ENCODE measurements at places on chromosomes 2 and 18. TPM values are rescaled to one million over a fixed set of nuclear protein-coding genes. Genes with fewer than 3 reads are reported as not detected.

DNA sequence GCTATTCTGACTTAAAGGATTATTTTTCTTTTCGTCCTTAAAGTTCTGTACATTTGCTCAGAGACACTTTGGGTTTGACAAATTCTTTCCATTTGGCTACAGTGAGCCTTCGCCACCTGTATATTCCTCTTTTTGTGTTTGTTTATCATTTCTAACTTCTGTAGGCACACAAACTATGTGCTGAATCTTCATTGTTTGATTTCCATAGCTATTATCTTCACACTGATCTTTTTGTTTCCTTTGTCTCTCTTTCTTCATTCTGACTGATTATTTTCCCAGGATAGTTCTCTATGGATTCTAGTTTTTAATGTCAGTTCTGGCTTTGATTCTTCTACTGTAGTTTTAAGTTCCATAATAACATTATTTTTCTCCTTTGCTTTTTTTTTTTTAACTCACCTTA is 350.2 kb downstream of the ZNF521 start:
- no peaks in the 10 kb centered on the region for H3K4me1 ChIP-seq
- H3K4me3 ChIP-seq = no peak overlapping the region
- no peak overlapping the region for H3K27ac ChIP-seq
- no peak for DNase-seq
- no peaks in the 10 kb centered on the region for H3K36me3 ChIP-seq

- no peaks in the 10 kb centered on the region for H3K4me1 ChIP-seq
- DNase-seq = no peak
- H3K36me3 ChIP-seq = no peaks in the 10 kb centered on the region
- no peak overlapping the region for H3K27ac ChIP-seq
- H3K27me3 ChIP-seq = no peaks in the 10 kb centered on the region
These were observed 80.8 kb downstream of the EHD3 start for GRCh38 chr2:31314761-31315160.

- H3K4me3 ChIP-seq = no peak overlapping the region
- H3K36me3 ChIP-seq = no peaks in the 10 kb centered on the region
- H3K27ac ChIP-seq = no peak overlapping the region
- H3K27me3 ChIP-seq = no peaks in the 10 kb centered on the region
- peaks cover 22% of the 10 kb centered on the region for H3K4me1 ChIP-seq
- peak; percentile 45 for DNase-seq
These were observed 183.4 kb upstream of the FN1 start for GRCh38 chr2:215619022-215619958.

- H3K27ac ChIP-seq = no peak overlapping the region
- H3K4me1 ChIP-seq = peaks cover 10% of the 10 kb centered on the region
- H3K27me3 ChIP-seq = no peaks in the 10 kb centered on the region
- no peaks in the 10 kb centered on the region for H3K36me3 ChIP-seq
- no peak overlapping the region for H3K4me3 ChIP-seq
- DNase-seq = no peak
These were observed 61.4 kb downstream of the DPP4 start for GRCh38 chr2:162012565-162013058.

DNA sequence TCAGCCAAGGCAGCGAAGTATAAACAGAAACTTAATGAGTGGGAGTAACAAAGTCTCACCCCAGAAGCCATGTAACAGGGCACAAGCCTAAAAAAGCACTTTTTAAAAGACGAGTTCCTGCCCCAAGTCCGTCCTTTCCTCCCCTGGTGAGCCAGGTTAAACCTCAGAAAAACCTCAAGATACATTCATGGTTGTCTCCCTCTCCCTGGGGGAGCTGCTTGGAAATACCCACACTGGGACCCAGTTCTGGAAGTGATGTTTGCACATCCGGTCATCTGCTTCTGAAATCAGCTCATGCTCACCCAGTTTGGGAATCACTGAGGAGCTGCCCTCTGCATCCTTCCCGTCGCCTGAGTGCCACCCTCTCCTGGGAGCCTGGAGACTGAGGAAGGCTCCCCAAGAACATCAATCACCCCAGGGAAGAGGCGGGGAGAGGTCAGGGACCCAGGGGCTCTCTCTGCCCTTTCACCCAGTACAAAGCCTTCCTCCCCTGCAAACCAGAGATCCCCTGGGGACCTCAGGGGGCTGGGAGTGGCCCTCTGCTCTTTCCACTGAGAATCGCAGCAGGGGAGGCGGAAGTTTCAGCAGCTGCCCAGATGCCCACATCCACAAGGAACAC is 150.6 kb upstream of the AGAP1 start:
- no peak for DNase-seq
- no peak overlapping the region for H3K27ac ChIP-seq
- H3K4me3 ChIP-seq = no peak overlapping the region

GRCh38 chr2:166417669-166418068 is 41.9 kb upstream of the SCN9A start:
- H3K27me3 ChIP-seq = no peaks in the 10 kb centered on the region
- peak; percentile 53 for DNase-seq
- H3K4me3 ChIP-seq = no peak overlapping the region
- H3K4me1 ChIP-seq = no peaks in the 10 kb centered on the region
- H3K27ac ChIP-seq = no peak overlapping the region

- H3K27me3 ChIP-seq = no peaks in the 10 kb centered on the region
- H3K4me1 ChIP-seq = peaks cover 63% of the 10 kb centered on the region
- H3K4me3 ChIP-seq = no peak overlapping the region
- no peak overlapping the region for H3K27ac ChIP-seq
- no peak for DNase-seq
These were observed 64.2 kb downstream of the BCL11A start for GRCh38 chr2:60489289-60489688.

- no peaks in the 10 kb centered on the region for H3K36me3 ChIP-seq
- H3K4me1 ChIP-seq = no peaks in the 10 kb centered on the region
- no peak overlapping the region for H3K27ac ChIP-seq
- no peaks in the 10 kb centered on the region for H3K27me3 ChIP-seq
These were observed 14.4 kb upstream of the ALLC start for GRCh38 chr2:3643371-3644245.

DNA sequence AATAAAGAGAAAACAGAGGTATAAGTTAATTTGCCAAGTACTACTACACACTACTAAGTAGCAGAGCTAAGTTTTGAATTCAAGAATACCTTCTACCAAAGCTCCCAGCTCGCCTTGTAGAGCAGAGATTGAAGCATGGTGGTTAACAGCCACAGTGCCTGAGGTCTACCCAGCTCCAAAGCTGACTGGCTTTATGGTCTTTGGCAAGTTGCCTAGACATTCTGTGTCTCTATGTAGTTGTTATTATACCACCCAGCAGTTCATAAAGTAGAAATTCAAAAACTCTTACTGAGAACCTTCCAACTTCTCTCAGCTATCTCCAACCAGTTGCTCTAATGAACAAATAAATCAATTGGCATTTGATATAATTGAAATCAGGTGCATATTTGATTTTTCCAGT is 87.8 kb downstream of the PDE11A start:
- H3K4me3 ChIP-seq = no peak overlapping the region
- no peak for DNase-seq
- no peak overlapping the region for H3K27ac ChIP-seq

DNA sequence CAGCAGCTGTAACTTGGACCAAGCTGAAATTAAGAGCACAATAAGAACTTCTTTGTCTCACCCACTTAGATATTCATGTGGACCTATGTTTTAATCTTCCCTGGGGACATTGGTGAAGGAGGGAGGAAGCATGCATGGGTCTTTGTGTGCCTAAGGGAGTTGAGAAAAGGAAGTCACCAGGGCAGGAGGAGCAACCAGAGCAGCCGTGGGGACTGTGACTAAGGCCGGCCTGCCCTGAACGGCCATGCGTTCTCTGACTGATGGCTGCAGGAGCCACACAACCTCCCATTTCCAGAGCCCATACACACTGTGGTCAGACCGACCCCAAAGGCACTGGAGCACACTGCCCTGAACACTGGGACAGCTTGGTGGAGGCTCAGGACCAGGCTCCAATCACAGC is 43.7 kb upstream of the SLC35G4 start:
- no peaks in the 10 kb centered on the region for H3K36me3 ChIP-seq
- H3K27me3 ChIP-seq = no peaks in the 10 kb centered on the region
- no peak for DNase-seq
- no peak overlapping the region for H3K4me3 ChIP-seq
- H3K4me1 ChIP-seq = no peaks in the 10 kb centered on the region

Gene RNASEH1
- 42.0 TPM for total RNA-seq

Gene TMEM247
- total RNA-seq = not detected

Gene DYNAP
- 1.0 TPM for total RNA-seq

Gene ERMN
- total RNA-seq = 0.35 TPM

Gene PTMA
- total RNA-seq = 2,007 TPM
